ENCODE measurements at places on chromosomes 3 and 15.

- no peak for DNase-seq
These were observed 22.0 kb downstream of the TMPRSS7 start for GRCh38 chr3:112056451-112056929.

DNA sequence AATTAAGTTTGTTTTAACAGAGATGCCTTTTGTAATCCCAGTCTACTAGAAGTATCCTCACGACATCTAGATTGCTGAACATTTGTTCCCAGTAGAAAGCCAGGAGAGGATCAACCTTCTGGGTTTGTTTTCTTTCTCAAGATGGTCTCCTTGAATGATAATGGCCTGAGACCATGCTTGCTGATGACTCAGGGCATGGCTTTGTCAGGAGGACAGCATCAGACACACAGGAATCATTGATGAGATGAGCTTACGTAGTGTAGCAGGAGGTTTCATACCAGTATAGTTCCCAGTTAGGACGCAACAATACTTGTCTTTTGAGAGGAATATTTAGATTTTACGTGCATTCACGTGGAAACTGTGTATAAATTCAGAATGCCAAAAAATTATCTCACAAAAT lies 38.6 kb downstream of the ATP1B3 start:
- no peak for DNase-seq

GRCh38 chr3:183122257-183122932 lies 23.1 kb upstream of the MCCC1 start:
- peak; percentile 64 for DNase-seq

DNA sequence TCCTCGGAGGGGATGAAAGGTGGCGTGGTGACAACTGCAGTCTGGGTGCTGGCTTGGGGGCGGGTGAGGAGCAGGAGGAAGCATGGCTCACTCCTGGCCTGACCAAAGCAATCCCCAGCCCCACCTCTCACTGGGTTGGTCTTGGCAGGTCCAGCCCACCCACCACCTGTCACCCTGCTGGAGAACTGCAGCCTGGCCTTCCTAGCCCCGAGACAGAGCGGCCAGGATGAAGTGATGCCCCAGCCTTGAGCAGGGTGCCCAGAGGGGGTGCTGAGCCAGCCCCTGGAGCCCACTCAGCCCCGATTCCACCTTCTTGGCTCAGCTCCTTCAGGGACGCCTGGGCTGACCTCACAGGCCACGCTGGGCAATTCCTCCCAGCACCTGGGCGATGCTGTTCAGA lies 89.9 kb downstream of the IQSEC1 start:
- DNase-seq, result no peak

DNA sequence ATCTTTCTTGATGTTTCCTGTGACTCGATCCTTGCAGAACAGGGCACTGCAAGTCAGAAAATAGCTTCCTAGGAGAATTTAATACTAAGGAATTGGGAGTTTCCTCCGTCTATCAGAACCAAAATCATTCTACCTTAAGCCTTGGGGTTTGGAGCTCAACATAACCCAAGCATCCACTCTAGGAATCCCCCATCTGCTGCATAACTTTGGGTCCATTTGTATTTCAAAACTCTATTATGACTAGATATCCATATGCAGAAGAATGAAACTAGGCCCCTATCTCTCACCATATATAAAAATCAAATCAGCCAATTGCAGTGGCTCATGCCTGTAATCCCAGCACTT lies 61.7 kb upstream of the AKAP13 start:
- no peak for DNase-seq

DNA sequence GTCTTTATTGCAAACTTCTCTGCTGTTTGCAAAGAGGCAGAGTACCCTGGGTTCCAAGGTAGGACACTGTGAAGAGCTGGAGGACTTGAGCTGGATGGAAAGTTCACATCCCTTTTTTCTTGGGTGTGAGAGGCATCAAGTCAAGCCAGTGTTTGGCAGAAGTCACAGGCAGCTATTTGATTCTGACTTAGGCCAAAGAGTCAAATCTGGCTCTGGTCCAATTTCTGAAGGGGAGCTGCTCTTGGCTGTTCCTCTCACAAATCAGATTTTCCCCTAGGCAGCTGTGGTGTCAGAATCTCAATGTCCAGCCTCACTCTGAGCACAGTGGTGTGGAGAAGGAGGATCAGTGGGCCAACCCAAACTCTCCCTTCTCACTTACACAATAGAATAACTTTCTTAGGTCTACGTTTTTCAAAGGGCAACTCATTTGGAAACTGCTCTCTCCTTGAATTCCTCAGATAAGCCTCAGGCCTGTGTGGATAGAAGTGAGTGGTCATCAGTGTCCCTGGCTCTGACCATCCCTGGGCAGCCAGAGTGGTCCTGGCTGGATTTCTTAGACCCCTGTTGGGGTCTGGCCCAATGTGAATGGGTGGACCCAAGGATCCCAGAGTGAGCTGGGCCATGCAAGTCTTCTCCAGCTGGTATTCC lies 18.2 kb upstream of the AMOTL2 start:
- DNase-seq, result no peak

- peak; percentile 74 for DNase-seq
These were observed 344.4 kb downstream of the CADM2 start for GRCh38 chr3:85303156-85303555.

- DNase-seq, result no peak
These were observed 51.7 kb downstream of the OTOL1 start for GRCh38 chr3:161548301-161548700.

GRCh38 chr15:65660927-65661326 lies 39.2 kb downstream of the SLC24A1 start:
- no peak for DNase-seq

- DNase-seq, result no peak
These were observed 56.9 kb upstream of the SKOR1 start for GRCh38 chr15:67768313-67768977.

GRCh38 chr3:176514297-176514696 lies 683.0 kb downstream of the TBL1XR1 start:
- DNase-seq, result peak; percentile 18

- no peak for DNase-seq
These were observed 1083.9 kb downstream of the DIPK2A start for GRCh38 chr3:145055375-145056076.

DNA sequence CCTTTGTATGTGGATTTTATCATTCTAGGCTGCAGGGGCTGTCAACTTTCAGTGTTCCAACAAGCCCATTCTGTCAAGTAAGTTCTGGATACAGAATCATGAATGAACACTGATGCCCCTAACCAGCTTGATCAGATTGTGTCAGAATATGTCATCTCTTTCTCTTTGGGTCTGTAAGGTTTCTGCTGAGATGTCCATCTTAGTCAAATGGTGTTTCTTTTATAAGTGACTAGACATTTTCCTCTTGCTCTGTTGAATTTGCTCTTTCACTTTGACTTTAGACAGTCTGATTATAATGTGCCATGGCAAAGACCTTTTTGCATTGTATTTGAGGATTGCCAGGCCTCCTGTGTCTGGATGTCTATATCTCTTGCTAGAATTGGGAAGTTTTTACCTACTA lies 660.9 kb upstream of the CBLB start:
- DNase-seq, result no peak

DNA sequence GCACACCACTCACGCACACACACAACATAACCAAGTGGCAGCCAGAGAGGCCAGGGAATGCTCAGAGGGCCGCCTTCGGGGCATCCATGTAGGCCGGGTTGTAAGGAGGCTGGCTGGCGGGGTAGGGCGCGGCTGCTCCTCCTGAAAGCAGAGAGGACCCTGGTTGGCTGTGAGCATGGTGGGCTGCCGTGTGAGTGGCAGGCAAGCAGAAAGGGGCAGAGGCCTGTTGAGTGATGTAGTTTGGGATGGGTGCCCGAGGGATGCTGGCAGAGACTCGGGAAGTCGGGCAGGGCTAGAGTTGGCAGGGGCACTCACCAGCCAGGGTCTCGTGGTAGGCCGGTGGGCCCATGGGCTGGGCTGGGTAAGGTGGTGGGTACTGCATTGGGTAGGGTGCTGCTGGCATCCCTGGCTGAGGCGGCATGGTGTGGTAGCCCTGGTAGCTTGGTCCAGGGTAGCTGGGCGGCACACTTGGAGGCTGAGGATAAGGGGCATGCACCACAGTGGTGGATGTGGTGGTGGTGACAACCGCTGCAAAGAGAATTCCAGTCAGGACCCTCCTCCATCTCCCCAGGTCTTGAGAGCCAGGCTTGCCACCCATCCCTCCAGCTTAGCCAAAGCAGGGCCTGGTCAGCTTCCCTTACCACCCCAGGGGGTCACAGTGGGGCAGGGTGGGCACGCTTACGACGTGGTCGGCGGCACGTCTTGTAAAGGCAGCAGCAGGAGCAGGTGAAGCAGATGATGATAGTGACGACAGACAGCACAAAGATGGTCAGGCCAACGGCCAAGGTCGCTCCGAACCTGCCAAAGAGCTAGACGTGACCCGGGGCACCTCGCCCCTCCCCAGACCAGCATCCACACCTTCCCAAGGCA lies 22.7 kb downstream of the ATRIP start:
- no peak for DNase-seq
